ENCODE measurements at places on chromosomes 1 and 21. TPM values are rescaled to one million over a fixed set of nuclear protein-coding genes. Genes with fewer than 3 reads are reported as not detected.

The CSMD2 gene
- total RNA-seq, result under 0.01 TPM

The ALG14 gene
- 1.5 TPM for total RNA-seq

The AGT gene
- total RNA-seq, result 1.2 TPM

The SLAMF8 gene
- total RNA-seq, result 0.30 TPM

The KCNK1 gene
- total RNA-seq, result 11.2 TPM

The FAM110D gene
- not detected for total RNA-seq

The OR2T29 gene
- not detected for total RNA-seq

The OLIG1 gene
- not detected for total RNA-seq

The ASH1L gene
- 50.2 TPM for total RNA-seq

The GRIK3 gene
- total RNA-seq, result not detected

The CCDC17 gene
- 0.52 TPM for total RNA-seq

The KLHDC7A gene
- 28.3 TPM for total RNA-seq

The S100A6 gene
- 2,979 TPM for total RNA-seq

The KIRREL1 gene
- total RNA-seq, result 297 TPM

The DENND2C gene
- 1.5 TPM for total RNA-seq

The MIXL1 gene
- total RNA-seq, result not detected
